ENCODE measurements at places on chromosomes 3 and 15. TPM values are rescaled to one million over a fixed set of nuclear protein-coding genes. Genes with fewer than 3 reads are reported as not detected.

- DNase-seq: no peak
Observed at GRCh38 chr3:124513610-124513997, 216.6 kb upstream of the UMPS start.

- no peak for DNase-seq
Observed at GRCh38 chr3:23325466-23326065, 122.4 kb downstream of the UBE2E2 start.

DNA sequence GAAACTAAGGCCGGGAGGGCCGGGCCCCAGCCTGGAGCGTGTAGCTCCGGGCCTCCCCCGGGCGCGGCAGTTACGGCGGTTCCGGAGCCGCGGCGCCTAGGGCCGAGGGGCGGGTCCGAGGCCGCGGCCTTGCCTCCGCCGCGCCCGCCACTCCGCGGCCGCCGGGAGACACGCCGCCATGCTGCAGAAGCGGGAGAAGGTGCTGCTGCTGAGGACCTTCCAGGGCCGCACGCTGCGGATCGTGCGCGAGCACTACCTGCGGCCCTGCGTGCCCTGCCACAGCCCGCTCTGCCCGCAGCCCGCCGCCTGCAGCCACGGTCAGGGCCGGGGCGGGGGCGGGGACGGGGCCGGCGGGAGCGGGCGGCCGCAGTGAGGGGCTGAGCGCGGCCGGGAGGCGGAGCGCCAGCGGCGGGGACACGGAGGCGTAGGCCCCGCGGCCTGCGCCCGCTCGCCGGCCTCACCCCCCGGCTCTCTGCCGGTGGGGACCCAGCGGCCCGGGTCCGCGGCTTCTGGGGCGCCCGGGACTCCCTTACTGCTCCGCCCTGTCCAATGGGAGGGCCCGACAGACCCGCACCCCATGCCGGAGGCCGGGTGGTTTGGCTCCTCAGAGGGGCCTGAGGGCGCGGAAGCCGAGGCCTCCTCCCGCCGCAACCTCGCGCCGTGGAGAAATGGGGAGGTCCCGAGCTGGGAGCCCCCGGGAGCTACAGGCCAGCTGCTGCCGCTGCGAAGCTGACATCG is at the start of gene DIS3L:
Gene DIS3L, plus strand, starts transcription at position 150 of the 738 bp plus-strand sequence. Its CDS starts 29 bp downstream, at position 179.
- peak; percentile 40 for DNase-seq

- no peak for DNase-seq
Observed at GRCh38 chr3:52882377-52882776, 15.0 kb downstream of the STIMATE start.

- no peak for DNase-seq
Observed at GRCh38 chr3:17782751-17783150, 40.3 kb upstream of the TBC1D5 start.

DNA sequence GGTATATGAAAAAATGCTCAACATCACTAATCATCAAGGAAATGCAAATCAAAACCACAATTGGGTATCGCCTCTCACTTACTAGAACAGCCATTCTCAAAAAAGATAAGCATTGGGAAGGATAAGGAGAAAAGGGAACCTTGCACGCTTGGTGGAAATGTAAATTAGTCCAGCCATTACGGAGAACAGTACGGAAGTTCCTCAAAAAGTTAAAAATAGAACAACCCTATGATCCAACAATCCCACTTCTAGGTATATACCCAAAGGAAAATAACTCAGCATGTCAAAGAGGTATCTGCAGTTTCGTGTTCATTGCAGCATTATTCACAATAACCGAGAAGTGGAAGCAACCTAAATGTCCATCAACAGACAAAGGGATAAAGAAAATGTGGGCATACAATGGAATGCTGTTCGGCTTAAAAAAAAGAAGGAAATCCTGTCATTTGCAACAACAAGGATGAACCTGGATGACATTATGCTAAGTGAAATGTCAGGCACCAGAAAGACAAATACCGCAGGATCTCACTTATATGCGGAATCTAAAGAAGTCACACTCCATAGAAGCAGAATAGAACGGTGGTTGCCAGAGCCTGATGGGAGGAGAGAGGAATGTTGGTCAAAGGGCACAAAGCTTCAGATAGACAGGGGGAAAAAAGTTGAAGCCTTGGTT is 11.7 kb upstream of the CMTM7 start:
- DNase-seq: no peak

DNA sequence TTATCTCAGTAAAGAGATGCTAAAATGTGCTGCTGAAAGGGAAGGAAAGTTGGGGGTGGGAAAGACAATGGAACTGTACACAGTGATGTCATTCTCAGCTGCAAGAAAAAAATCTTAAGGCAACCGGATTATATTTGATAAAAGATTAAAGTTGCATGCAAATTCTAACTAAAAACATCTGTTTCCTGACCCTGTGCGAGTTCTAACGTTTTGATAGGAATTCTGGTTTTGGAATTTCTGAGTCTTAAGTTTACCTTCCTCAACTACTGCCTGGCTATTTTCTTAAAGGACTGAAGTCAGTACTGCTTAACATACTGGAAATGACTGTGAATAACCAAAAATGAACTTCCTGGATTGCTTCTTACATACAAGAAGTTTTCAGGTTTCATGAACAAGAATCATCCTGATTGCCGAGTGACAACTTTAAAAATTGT is 115.5 kb downstream of the SLC25A26 start:
- peak; percentile 34 for DNase-seq

GRCh38 chr3:32963871-32964270 is 12.4 kb downstream of the CCR4 start:
- no peak for DNase-seq

GRCh38 chr15:93358166-93359059 is 269.4 kb upstream of the RGMA start:
- no peak for DNase-seq

- no peak for DNase-seq
Observed at GRCh38 chr3:115095236-115095635, 51.9 kb downstream of the ZBTB20 start.

DNA sequence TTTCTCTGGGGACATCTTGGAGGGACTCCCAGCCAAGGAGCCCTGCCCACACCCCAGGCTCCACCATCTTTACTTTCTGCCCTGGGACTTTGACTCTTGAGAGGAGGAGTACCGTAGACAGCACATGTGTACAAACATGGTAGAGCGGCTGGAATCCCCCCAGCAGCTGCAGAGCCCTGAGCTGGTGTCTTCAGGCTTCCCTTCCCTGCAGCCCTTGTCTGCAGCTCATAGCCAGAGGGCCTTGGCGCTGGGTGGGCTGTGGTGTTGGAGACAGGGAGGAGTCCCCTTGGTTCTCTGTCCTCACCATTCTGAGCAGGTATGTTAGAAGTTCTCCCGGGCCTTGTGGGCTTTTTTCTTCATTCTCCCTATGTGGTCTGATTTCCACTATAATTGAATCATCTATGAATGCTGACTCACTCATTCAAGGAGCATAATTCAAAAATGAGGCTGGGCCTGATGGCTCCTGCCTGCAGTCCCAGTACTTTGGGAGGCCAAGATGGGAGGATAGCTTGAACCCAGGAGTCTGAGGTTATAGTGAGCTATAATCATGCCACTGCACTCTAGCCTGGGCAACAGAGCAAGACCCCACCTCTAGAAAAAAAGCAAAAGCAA is 97.8 kb upstream of the MEF2A start:
- DNase-seq: no peak

DNA sequence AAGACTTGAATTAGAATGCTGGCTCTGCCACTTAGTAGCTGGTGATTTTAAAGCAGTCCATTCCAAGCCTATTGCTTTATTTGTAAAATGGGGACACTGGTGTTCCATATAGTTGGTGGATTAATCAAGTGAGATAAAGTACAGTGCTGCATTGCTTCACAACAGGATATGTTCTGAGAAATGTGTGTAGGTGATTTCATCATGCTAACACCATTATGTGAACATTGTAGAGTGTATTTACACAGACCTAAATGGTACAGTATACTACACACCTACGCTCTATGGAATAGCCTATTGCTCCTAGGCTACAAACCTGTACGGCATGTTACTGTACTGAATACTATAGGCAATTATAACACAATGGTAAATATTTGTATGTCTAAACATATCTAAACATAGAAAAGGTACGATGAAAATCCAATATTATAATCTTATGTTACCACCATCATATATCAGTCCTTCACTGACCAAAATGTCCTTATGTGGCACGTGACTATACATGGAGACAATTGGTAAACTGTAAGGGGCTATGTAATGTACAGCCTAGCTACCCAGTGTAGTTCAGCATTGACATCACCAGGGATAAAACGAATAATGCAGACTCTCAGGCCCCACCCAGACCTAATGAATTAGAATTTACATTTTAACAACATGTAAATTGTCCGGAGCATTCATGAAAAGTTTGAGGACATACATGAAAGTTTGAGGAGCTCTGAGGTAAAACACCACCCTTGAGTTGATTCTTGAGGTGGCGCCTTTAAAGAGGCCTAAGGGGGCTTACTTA is 121.4 kb upstream of the BFSP2 start:
- DNase-seq: no peak

- peak; percentile 25 for DNase-seq
Observed at GRCh38 chr15:39589193-39589814, 8.4 kb downstream of the THBS1 start.

GRCh38 chr3:56894881-56895431 is 93.2 kb upstream of the ARHGEF3 start:
- DNase-seq: no peak

GRCh38 chr15:49428409-49429095 is 5.5 kb downstream of the FGF7 start:
- peak; percentile 34 for DNase-seq

GRCh38 chr15:50315814-50316630 is 39.0 kb downstream of the GABPB1 start:
- peak; percentile 65 for DNase-seq

- DNase-seq: no peak
Observed at GRCh38 chr3:78035131-78035641, 995.3 kb downstream of the ROBO2 start.

- DNase-seq: no peak
Observed at GRCh38 chr3:134869153-134869726, 74.2 kb downstream of the EPHB1 start.

- DNase-seq: no peak
Observed at GRCh38 chr15:76380249-76380648, 43.7 kb downstream of the ISL2 start.

DNA sequence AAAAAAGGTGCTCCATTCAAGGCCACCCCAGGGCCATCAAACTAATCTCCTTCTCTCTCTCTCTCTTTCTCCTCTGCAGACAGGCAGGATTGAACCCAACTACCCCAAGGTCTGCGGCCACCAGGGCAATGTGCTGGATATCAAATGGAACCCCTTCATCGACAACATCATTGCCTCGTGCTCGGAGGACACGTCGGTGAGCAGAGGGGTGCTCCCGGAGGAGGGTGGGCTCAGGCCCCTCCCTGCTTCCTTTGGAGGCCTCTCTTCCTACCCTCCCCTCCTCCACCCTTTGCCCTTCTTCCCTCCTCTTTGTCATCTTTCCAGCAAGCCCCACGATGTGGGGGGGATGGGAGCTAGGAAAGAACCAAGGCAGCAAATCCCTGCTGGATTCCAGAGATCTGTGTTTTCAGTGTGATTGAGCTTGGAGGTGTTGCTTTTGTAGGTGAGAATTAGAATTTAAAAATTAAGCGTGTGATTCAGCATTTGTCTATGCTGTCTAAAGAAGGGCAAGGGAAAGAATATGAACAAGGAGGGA is 116.3 kb downstream of the CORO2B start:
- no peak for DNase-seq

DNA sequence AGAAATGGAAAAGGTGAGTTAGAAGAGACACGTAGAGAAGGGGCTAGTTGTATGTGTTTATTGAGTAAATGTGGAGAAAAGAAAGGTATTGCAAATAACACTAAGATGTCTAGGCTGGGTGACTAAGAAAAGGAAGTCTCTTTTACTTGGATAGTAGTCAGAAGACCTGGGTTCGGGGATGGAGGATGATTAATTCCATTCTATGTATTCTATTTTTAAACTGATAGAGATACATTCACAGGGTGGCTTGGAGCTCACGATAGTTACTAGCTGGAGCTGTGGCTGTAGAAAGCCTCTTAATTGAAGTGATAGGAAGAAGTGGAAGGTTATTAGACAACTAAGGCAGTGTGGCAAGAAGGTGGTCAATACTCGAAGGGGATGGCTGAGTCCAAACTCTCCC is 65.9 kb upstream of the TNIK start:
- DNase-seq: no peak

- DNase-seq: no peak
Observed at GRCh38 chr3:176190755-176191154, 1006.5 kb downstream of the TBL1XR1 start.

- no peak for DNase-seq
Observed at GRCh38 chr3:152355744-152356665, 87.3 kb downstream of the MBNL1 start.

- no peak for DNase-seq
Observed at GRCh38 chr3:16803019-16803418, 81.7 kb upstream of the PLCL2 start.

DNA sequence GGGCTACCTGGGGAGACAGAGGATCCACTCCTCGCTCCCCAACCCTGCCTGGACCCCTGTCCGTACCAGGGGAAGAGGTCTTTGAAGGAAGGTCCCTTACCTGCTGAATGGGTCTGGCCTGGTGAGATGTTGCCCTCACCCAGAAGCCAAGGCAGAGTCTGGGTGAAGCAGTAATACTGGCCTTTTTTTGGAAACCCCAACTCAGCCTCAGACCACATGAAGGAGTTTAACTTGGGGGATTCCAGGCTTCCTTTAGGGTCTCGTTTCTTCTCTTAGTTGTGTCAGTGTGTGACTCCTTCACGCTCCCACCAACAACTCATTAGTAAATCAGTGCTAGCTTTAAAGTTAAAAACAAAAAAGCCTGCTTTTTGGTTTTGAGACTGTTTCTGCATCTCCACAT is 45.6 kb downstream of the RTP1 start:
- DNase-seq: no peak

DNA sequence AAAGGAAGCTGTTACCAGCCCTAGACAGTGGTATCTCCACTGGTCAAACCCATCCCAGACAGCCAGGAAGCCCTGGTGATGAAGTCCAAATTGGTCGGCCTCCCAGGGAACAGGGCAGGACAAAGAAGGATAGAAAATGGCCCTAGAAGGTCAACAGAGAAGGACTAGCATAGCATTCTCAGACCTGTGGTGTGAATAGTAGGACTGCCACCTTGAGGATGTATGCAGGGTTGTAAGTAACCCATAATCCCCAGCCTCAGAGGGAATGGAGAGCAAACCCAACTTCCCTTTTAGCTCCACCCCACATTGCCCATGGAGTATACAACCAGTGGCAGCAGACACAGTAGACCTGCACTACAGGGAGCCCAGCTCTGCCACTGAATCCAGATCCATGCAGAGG is 68.6 kb upstream of the EIF1B start:
- no peak for DNase-seq

Gene CCR8
- total RNA-seq: not detected

Gene OCA2
- under 0.01 TPM for total RNA-seq

Gene LIPH
- under 0.01 TPM for total RNA-seq

Gene FSIP1
- total RNA-seq: 2.6 TPM

Gene MAP3K13
- 11.6 TPM for total RNA-seq

Gene KLHL40
- total RNA-seq: not detected

Gene LMOD3
- total RNA-seq: not detected

Gene SLC22A14
- total RNA-seq: 0.86 TPM

Gene GRK7
- not detected for total RNA-seq

Gene IL17RB
- 0.32 TPM for total RNA-seq

Gene GSK3B
- 83.8 TPM for total RNA-seq

Gene PLCH1
- 14.2 TPM for total RNA-seq

Gene GLDN
- total RNA-seq: 0.32 TPM

Gene WDR5B
- total RNA-seq: 6.9 TPM
